Effector memory CD4-positive, alpha-beta T cell (primary cell): ENCODE measurements at places on chromosomes 6 and 20.

DNA sequence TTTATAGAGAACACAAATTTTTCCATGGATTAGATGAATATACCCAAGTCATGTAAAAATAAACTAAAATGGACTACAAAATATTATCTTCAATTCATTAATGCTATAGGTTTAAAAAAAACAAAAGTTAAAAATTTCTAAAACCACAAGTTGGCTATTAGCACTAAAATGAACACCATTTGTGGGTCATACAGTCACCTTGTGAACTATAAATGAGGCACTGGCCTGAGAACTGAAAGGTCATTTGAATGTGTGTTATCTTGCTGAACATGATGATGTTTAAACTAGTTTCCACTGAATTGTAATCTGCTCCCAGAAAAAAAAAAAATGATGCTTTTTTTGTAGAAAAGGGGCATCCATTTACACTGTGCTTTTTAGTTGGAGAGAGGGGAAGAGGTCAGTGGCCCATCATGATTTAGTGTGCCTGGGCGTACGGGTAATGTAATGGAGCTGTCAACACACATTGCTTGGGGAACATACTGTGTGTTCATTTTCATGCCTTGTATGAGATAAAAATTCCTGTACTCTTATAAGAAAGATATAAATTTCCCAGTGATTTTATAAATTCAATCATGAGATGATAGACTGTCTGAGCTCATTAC lies 96.6 kb upstream of the FKBP1C start:
- DNase-seq: no peak

DNA sequence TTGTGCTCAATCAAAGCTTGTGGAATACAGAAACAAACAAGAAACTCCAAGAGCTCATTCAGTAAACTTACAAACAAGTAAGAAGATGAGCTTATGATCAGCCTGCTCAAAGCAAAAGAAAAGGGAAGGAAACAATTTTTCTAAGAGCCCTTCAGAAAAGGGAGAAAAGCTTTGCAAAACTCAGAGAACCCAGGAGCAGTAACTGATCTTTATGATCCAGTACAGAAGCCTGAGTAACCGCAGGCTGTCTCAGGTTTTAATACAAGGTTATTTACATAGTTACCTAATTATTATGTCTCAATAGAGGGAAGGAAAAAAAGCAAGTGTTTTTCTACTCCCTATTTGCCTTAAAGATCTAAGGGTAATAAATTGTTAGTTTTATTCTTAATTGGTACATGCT lies 226.5 kb downstream of the MAFB start:
- no peak for DNase-seq

DNA sequence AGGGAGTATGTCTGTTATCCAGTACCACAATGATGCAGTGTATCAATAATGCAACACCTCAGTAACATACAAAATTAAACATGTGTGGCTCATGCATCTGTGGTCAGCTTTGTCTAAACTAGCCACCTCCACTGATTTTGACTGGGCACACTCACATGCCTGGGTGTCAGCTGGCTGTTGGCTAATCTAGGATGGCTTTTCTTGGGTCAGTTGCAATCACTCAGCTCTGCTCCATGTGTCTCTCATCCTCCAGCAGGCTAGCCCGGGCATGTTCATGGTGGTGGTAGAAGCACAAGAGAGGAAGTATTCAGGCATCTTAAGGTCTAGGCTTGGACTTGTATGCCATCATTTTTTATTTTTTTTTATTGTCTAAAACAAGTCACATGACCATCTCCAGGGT lies 59.3 kb upstream of the JAG1 start:
- no peak for DNase-seq

DNA sequence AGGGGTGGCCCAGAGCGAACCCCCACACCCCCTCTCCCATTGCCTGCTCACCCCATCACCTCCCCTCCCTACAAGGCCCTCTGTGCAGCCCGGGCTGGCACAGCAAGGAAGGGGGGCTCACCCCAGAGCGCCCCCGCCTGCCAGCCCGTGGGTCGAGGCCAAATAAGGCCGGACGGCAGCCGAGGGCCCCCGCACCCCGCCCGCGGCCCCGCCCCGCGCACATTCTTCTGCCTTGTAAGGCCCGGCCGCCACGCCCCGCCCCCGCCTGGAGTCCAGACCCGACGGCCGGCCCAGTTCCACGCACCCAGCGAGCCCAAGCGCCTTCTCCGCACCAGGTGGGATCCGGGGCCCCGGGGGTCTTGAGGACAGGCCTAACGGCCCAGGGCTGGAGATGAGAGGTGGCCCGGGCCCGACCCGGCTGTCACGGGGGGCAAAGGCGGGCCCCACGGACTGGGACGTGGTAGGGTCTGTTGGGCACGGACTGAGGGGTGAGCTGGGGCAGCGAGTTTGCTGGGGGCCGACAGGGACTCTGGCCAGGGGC lies at the start of gene MYL9:
Gene MYL9, plus strand, starts transcription at position 293 of the 541 bp plus-strand sequence. CDS start 3,366 bp downstream, outside the sequence.
- no peak for DNase-seq

GRCh38 chr6:87656857-87657256 lies 45.2 kb downstream of the AKIRIN2 start:
- DNase-seq: no peak

DNA sequence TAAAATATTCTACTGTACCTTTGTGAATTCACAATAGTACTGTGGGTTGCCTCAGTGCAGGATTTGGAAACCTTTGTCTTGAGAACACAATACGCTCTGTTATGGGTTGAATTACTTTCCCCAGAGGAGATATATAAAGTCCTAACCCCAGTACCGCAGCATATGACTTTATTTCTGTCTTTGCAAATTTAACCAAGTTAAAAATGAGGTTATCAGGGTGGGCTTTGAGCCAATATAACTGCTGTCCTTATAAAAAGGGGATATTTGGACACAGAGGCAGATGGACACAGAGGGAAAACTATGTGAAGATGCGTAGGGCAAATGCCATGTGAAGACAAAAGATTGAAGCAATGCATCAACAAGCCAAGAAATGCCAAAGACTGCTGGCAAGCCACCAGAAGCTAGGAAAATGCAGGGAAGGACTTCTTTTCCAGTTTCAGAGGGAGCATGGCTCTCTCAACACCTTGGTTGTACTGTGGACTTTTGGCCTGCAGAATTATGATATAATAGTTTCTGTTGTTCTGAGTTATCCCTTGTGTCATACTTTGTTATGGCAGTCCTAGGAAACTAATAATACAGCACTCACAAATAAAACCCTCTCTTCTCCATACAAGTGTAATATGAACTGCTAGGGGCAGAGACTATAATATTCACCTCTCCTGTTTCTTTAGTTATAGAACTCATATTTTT lies 292.6 kb upstream of the SPTLC3 start:
- no peak for DNase-seq

DNA sequence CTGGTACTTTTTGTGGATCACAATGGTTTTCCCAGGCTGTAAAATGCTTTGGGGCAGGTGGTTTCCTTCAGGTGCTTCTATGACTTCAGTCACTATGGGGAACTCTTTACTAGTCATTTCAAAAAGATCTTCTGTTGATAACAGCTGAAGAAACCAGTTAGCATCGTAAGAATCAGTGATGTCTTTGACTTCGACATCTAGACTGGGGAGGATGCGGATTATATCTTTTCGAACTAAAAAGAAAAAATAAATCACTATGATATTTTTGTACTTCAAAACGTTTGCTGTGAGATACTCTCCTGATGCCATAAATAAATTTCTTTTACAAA lies 87.2 kb downstream of the THEMIS start:
- DNase-seq: no peak

DNA sequence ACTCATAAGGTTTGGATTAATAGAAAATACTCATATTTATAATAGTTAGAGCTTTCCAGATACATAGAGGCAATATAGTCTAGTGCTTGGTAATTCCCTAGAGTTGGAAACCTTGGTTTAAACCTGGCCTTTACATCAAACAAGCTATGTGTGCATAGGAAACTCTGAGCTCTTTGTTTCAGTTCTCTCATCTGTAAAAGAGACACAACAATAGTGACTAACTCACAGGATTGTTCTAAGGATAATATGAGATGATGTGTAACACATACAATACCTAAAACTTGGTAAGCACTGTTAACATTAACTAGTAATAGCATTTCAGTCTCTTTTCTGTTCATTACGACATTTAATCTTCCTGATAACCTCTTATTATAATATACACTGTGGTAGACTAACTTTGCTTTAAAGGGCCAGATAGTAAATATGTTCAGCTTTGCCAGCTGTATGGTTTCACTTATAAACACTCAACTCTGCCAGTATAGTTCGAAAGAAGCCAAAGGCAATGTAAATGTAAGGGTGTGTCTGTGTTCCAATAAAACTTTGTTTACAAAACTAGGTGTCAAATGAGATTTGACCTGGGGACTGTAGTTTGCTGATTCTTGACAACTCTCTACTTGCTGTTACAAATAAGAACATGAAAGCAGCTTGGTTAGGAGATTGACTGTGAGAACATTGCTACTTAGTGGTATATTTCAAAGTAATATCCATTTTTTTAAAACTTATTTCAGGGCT lies 370.6 kb upstream of the FLRT3 start:
- DNase-seq: no peak

DNA sequence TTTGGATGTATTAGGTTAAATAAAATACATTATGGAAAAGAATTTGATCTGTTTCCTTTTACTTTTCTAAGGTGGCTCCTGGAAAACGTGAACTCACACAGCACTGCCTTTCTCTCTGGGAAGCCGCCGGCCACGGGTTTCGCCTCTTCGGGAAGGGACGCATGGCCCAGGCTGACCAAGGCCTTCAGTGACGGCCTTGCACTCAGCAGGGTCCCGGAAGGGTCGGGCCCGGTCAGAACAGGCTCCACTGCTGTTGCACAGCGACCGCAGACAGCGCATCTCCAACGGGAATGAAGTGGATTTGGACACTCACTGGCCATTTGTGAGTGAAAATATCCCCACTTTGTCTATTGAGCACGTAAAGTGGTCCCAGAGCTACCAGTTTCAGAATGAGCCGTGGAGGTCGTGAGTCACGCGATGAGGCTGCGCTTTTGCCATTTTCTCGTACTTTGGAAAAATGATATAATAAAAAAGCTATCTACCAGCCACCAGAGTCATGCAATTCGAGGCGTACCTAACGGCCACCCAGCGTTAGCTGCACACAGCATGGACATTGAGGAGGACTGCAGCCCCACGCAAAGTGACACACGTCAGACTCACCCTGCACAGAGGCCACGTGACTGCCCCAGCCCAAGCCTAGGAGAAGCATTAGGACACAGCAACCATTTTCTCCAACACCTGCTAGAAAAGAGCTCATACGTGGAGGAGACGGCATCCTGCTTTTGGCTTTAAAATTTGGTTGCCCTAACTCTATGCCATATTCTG lies 244.3 kb downstream of the TTLL2 start:
- DNase-seq: no peak

GRCh38 chr6:26493258-26493657 lies 6.8 kb upstream of the BTN1A1 start:
- DNase-seq: no peak

GRCh38 chr6:160215232-160215631 lies 43.4 kb downstream of the SLC22A2 start:
- DNase-seq: no peak

DNA sequence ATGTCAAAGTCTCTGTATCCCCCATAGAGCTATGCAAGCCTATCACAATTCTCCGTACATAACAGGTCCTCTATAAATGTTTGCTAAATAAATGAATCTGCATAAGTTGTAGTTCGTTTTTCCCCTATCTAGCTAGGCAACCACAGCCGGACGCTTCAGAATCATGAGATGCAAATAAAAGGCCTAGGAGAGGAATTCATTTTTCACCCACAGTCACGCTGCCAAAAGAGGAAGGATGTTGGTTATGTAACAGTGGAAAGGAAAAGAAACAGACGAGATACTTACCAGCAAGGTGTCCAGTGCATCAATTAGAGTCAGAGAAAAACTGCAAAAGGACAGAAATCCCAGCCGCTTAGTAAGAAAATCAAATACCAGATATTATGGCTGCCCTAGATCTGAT lies 2.4 kb downstream of the EDEM2 start:
- no peak for DNase-seq

GRCh38 chr20:53617791-53618489 lies 24.3 kb upstream of the ZNF217 start:
- DNase-seq: no peak

GRCh38 chr6:30818391-30818841 lies 65.9 kb upstream of the DDR1 start:
- no peak for DNase-seq

- no peak for DNase-seq
These were observed 204.5 kb downstream of the HIVEP2 start for GRCh38 chr6:142740449-142740848.

DNA sequence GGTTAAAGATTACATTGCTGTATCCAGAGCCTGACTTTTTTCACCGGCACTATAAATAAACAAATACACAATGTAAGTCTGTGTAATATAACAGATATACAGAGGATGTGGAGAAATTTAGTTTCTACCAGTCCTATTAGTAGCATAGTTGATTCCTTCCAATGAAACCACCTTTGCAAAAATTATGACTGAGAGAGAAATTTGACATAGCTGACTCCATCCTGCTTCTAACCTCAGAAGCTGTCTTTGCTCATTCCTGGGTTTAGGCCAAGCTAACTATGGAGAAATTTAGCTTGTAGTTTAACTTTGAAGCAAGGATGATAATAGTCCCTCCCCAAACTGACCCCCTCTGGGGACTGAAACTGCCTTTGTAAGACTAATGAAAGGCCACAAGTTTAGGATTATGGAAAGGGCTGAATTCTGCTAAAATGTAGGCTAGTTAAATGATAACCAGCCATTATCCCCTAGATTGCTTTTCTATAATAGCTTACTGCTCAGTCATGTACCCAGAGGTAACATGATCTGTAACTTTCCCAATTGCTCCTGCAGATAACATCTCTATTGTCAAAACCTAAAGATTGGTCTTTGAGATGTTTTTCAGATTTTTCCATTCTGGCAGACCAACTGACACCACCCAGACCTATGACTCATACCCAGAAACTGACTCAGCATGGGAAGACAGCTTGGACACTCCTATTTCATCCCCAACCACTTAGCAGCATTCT lies 172.8 kb upstream of the ARG1 start:
- DNase-seq: no peak

- DNase-seq: no peak
These were observed 68.2 kb upstream of the EYA2 start for GRCh38 chr20:46826343-46826984.

DNA sequence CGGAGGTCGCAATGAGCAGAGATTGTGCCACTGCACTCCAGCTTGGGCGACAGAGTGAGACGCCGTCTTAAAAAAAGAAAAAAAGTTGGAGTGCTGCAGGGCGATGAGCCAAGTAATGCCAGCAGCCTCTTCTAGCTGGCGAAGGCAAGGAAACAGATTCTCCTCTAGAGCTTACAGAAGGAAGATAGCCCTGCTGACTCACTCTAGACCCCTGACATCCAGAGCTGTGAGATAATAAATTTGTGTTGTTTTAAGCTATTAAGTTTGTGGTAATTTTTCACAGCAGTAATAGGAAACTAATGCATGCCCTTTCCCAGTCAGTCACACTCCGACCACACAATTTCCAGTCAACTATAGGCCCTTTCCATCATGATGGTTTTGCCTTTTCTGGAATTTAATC lies 16.4 kb downstream of the PRSS16 start:
- no peak for DNase-seq

GRCh38 chr6:88472851-88473525 lies 306.8 kb upstream of the CNR1 start:
- DNase-seq: no peak

- no peak for DNase-seq
These were observed 1.7 kb downstream of the NECAB3 start for GRCh38 chr20:33672426-33673113.

GRCh38 chr6:81785377-81785776 lies 32.9 kb upstream of the TENT5A start:
- no peak for DNase-seq

GRCh38 chr6:57021086-57021720 lies 25.3 kb upstream of the KIAA1586 start:
- DNase-seq: no peak
